Stimulated activated CD4-positive, alpha-beta T cell treated with anti-CD3 and anti-CD28 coated beads, Interleukin-1b, Interleukin-23, amount 100 ng/mL, for 1 hour (primary cell): ENCODE measurements at places on chromosomes 7 and 10.

- no peak for DNase-seq
Observed at GRCh38 chr7:102935450-102936115, 22.8 kb downstream of the LRRC17 start.

GRCh38 chr10:57818522-57818921, 449.2 kb downstream of the IPMK start:
- DNase-seq: no peak

DNA sequence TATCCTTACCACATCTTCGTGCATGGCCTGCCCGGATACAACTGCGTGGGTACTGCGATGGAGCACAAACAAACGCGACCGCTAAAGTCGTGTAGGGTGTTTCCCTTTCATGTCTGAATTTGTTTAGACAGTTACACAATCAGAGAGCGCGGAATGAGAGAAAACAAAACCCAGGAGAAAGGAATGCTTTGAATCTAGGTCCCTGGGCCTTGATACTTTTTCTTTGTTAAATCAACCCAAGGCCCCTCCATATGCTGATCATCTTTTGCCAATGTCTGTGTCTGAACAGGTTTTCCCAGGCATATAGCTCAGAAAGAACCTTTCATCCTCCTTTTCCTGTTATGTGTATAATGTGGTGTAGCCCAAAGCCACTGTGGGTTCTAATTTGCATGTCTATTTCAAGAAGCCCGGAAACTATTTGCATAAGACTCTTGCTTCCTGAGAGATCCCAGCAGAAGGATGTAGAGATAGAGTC, 145.8 kb downstream of the FRMD4A start:
- no peak for DNase-seq

GRCh38 chr7:68424658-68425297, 1173.5 kb upstream of the AUTS2 start:
- no peak for DNase-seq

- no peak for DNase-seq
Observed at GRCh38 chr7:96273716-96274115, 48.2 kb downstream of the SLC25A13 start.

DNA sequence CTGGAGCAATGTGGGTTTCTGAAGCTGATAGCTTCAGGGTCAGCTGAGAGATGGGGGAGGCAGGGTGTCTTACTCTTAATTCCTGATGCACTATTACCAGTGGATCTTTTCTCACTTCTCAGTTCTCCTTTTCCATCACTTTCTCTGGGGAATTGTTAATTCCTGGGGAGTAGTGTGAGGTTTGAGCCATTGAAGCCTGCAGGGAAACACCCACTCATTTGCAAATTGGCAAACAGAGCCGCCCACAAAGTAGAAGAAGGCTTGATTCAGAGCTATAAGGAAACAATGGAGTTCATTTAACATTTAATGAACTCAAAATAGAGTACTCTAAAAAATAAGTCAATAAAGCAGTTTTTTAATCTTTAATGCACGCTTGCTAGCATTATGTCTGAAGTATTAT, 4.3 kb upstream of the TECTB start:
- no peak for DNase-seq
